NCI-H510A treated with DMSO at 0.1 percent for 48 hours (cell line): ENCODE measurements at places on chromosomes 1 and 21.
A peak's percentile ranks its signal among the peaks of the same experiment; 100 is the strongest.

- DNase-seq: no peak
Measured at GRCh38 chr1:68919075-68919474, 422.2 kb upstream of the DEPDC1 start.

DNA sequence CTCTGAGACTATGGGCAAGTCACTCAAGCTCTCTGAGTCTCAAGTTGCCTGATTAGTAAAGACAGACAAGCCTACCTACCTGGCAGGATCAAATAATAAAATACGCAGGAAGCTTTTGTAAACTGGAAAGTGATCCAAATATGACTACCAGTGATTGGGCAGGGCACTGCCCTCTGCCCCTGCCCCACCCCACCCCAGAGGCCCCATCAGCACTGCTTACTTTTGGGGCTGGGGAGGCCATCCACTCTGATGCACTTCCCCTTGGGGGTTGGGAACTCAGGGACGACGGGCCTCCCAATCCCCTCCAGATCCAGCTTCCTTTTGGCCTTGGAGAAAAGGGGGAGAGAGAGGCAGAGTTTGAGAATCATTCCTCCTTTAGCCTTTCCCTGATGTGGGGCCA lies 6.9 kb downstream of the E2F2 start:
- DNase-seq: no peak

DNA sequence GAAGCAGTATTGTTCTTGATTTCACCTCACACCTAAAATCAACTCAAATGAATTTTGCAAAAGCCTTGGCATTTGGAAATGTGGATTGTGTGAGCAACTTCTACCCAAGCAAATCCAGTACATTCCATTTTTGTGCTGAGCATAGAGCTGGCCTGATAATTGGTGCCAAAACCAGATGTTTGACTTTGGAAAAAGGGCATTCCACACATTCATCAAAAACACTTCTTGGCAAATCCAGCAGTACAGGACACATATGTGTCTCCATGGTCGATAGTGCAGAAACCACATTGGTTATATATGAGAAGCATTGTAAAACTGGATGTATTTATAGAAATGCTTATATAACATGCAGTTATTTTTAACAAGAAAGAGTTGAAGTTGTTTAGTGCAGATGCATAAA lies 210.4 kb downstream of the KCNK2 start:
- no peak for DNase-seq

GRCh38 chr21:35063428-35064172 lies 14.5 kb upstream of the RUNX1 start:
- DNase-seq: no peak

GRCh38 chr1:99535470-99536164 lies 110.3 kb upstream of the PALMD start:
- DNase-seq: no peak

- no peak for DNase-seq
Measured at GRCh38 chr1:228987286-228987685, 252.0 kb downstream of the RHOU start.

- DNase-seq: no peak
Measured at GRCh38 chr1:96703186-96703585, 18.4 kb upstream of the PTBP2 start.

GRCh38 chr1:61356995-61357394 lies 274.6 kb downstream of the NFIA start:
- no peak for DNase-seq

- peak; percentile 35 for DNase-seq
Measured at GRCh38 chr1:208183977-208184911, 59.9 kb downstream of the PLXNA2 start.

- DNase-seq: no peak
Measured at GRCh38 chr1:189269011-189269410, 1208.7 kb downstream of the BRINP3 start.

DNA sequence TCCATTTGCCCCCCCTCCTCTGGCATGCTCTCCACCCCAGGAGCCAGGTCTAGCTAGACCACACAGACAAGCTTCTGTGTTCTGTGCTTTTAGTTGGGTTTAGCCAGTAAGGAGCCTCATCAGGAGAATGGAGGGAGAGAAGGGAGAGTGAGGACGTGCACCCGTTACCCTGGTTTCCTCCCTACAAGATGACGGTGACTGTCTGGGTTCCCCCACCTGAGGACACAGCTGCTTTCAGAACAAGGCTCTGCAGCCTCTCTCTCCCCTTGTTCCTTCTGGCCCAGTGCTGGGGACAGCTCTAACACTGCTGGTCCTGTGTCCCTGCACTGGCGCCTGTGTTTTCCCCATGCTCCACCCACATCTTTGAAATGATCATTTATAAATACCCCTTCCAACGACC lies 184.4 kb upstream of the GALNT2 start:
- DNase-seq: no peak

- DNase-seq: no peak
Measured at GRCh38 chr1:178143730-178144690, 50.1 kb downstream of the RASAL2 start.

GRCh38 chr21:45253180-45253579 lies 34.5 kb downstream of the POFUT2 start:
- DNase-seq: no peak
